ENCODE measurements at places on chromosomes 2 and 18. TPM values are rescaled to one million over a fixed set of nuclear protein-coding genes. Genes with fewer than 3 reads are reported as not detected.

DNA sequence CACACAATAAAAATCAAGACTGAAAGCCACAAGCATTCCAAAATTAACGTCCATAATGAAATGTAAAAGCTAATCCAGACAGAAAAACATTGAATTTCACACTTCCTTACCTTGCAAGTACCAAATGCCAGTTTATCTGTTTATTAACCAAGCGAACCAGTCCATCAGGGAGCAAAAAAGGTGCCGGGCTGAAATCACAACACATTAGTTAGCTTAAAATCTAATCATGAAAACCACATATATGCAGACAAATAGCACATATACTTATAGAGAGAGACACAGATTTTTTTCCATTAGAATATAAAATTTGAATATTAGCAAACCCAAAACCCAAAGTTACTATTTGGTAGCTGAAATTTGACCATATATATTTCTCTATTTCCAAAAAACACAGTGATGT lies 7.2 kb downstream of the NBAS start:
- H3K4me3 ChIP-seq: no peak overlapping the region
- no peaks in the 10 kb centered on the region for H3K27me3 ChIP-seq
- H3K36me3 ChIP-seq: peaks cover 21% of the 10 kb centered on the region

Gene GPR45
- not detected for total RNA-seq

Gene UGT1A10
- total RNA-seq: not detected

- no peak overlapping the region for H3K4me3 ChIP-seq
- H3K36me3 ChIP-seq: no peaks in the 10 kb centered on the region
- DNase-seq: no peak
- no peaks in the 10 kb centered on the region for H3K27me3 ChIP-seq
Observed at GRCh38 chr2:11695576-11695975, 25.6 kb upstream of the NTSR2 start.

GRCh38 chr2:100995309-100996075 lies 6.6 kb upstream of the RPL31 start:
- no peak for DNase-seq
- no peaks in the 10 kb centered on the region for H3K36me3 ChIP-seq
- H3K27me3 ChIP-seq: no peaks in the 10 kb centered on the region
- peaks cover 4% of the 10 kb centered on the region for H3K4me1 ChIP-seq
- H3K27ac ChIP-seq: no peak overlapping the region

DNA sequence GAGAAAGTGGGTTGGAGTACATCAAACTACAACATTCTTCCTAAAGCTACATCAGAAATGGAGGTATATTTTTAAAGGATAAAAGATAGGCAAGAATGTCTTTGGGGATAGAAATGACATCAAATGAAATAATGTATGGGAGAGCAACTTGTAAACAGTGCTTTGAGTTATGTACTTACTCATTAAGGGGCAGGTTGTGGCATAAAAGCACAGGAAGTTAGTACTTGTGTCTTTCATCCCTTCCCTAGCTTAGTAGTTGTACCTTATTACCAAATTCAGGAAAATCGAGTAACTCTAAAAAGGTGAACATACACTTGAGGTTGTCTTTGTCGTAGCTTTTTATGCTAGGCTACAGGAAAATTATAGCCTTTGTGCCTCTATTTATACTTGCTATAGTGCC lies 28.9 kb downstream of the PPP1CB start:
- H3K27ac ChIP-seq: no peak overlapping the region
- no peak overlapping the region for H3K4me3 ChIP-seq
- H3K27me3 ChIP-seq: no peaks in the 10 kb centered on the region
- DNase-seq: no peak
- H3K4me1 ChIP-seq: peaks cover 13% of the 10 kb centered on the region

GRCh38 chr18:12093520-12094257 lies at the start of gene ANKRD62:
Gene ANKRD62, plus strand, starts transcription at chr18:12093843. Its CDS starts 175 bp downstream, at chr18:12094018.
- DNase-seq: no peak
- no peak within 1 kb of the TSS for H3K4me3 ChIP-seq
- peaks cover 7% of the 10 kb centered on the region for H3K27me3 ChIP-seq
- H3K36me3 ChIP-seq: no peaks in the 10 kb centered on the region
- H3K27ac ChIP-seq: no peak within 1 kb of the TSS

Gene EFEMP1
- total RNA-seq: not detected

All from activated CD8-positive, alpha-beta T cell treated with anti-CD3 and anti-CD28 coated beads for 36 hours (primary cell).